Memory B cell (primary cell): ENCODE measurements at places on chromosomes 4 and X.

GRCh38 chr4:23579166-23579565 lies 310.7 kb downstream of the PPARGC1A start:
- no peak for DNase-seq

- DNase-seq = no peak
These were observed 27.5 kb downstream of the CCDC149 start for GRCh38 chr4:24885342-24885741.

DNA sequence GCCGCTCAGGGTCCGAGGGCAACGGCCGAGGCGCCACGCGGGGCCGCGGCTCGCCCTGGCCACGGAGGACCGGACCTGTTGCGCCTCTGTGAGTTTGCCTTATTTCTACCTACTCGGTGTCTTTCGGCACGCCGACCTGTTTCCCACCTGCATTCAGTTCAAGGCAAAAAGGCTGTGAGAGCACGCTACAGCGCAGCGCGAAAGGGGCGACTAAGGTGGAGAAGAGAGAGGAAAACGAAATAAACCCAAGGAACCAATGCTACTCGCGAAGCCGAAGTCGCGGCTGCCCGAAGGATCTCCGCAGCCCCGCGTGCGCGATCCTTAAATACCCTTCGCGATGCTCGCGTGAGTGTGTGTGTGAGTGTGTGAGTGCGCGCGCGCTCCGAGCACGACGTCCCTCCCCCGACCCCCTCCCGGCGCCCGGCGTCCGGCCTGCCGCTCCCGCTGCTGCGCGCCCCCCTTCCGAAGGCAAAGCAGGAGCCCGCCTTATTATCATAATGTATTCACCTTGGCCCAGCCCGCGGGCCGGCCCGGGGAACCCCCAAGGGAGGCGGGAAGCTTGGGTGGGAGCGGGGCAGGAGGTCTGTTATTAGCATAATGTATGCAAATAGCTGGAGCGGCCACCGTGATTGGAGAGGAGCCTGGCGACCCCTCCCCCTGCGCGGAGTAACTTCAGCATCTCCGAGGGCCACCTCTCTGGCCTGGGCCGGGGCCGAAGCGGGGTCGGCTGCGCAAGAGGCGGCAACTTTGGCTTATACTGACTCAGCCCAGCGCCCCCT lies at the start of gene COL25A1:
TSS of gene COL25A1 (minus strand) at position 298 of the 779 bp plus-strand sequence.
- DNase-seq = no peak

- DNase-seq = no peak
These were observed 52.3 kb downstream of the MEPE start for GRCh38 chr4:87884976-87885549.

DNA sequence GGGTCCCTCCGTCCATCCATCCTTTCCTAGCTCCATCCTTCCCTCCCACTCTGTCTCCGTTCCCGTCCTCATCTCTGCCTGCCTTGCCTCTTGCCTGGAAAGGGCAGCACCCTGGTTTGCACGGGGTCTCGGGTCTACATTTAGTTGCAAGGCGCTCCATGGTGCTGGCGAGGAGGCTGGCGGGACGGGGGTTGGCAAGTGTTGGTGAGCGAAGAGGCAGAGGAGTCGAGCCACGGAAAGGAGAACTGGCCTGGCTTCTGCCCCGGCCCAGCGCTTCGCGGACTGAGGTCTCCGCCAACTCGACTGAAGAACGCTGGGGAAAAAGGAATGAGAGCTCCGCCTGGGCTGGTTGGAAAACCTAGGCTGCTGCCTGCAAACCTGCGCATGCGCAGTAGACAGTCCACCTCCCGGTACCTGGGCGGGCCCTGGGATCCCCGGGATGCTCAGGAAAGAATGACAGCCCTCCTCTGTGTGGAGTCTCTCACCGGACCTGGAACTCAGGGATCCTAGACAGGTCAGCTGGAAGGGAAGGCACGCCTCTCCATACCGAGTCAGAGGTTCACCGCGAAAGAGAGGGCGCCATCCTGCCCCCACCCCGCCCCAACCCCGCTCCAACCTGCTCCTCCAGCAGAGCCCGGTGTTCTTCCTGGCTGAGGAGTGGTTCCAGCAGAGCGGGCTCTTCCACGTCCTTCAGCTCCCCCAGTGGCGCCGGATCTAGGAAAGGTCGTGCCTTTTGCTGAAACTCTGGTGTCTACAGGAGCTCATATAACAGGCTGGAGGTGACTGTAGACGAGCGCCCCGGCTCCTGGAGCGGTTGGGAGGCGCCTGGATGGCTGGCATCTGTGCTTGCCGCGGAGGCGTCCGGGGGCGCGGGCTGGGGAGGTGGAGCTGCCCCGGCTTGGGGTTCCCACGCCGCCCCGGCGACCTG lies 6.0 kb downstream of the FRG2 start:
- no peak for DNase-seq

- no peak for DNase-seq
These were observed 117.0 kb downstream of the RNF150 start for GRCh38 chr4:141016117-141016798.

DNA sequence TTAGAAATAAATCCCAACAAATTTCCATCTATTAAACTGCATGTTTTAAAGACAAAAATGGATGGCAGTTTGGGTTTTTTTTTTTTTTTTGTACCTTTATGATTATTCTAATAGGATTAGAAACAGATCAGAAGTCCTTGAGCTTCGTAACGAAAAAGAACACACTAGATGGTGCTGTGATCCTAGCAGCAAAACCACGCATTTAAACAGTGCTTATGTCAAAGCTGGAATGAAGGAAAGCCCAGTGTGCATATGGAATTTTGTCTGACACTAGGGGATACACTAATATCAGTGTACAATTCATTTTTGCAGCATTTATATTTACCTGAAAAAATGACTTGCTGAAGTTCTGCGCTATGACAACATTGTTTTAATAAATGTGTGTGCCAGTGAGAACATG lies 229.1 kb downstream of the VEGFC start:
- no peak for DNase-seq

- no peak for DNase-seq
These were observed 210.7 kb downstream of the PPP1R2C start for GRCh38 chrX:42567268-42567667.

DNA sequence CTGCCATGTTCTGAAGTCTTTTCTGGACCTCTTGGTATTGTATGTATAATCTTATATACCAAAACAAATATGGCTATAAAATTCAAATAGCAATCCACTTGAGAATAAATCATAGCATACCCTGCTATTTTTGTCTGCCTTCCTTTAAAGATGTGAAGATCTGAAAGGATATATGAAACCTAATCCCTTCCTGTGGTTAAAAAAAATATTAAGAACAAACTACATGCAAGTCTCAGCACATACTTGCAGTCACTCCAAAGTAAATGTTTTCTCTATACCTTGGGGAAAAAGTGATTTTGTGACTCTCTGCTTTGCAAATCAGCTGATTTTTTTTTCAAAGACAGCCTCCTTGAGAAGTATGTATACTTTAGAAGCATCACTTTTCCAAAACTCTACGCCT lies 322.9 kb downstream of the ANKRD50 start:
- no peak for DNase-seq

DNA sequence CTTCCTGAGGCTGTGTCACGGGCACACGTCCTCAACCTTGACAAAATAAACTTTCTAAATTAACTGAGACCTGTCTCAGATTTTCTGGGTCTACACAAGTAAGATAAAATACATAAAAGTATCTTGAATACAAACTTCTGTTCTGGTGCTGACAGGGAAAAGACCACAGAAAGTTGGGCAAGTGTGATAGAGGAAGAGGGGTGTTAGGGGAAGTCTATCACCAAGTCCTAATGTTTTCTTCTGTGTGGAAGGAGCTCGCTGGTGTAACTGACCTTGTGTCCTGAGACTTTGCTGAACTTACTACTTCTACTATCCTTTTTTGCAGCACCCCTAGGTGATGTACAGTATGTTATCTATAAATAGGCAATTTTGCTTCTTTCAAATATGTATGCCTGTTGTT lies 97.0 kb upstream of the STIM2 start:
- DNase-seq = no peak

DNA sequence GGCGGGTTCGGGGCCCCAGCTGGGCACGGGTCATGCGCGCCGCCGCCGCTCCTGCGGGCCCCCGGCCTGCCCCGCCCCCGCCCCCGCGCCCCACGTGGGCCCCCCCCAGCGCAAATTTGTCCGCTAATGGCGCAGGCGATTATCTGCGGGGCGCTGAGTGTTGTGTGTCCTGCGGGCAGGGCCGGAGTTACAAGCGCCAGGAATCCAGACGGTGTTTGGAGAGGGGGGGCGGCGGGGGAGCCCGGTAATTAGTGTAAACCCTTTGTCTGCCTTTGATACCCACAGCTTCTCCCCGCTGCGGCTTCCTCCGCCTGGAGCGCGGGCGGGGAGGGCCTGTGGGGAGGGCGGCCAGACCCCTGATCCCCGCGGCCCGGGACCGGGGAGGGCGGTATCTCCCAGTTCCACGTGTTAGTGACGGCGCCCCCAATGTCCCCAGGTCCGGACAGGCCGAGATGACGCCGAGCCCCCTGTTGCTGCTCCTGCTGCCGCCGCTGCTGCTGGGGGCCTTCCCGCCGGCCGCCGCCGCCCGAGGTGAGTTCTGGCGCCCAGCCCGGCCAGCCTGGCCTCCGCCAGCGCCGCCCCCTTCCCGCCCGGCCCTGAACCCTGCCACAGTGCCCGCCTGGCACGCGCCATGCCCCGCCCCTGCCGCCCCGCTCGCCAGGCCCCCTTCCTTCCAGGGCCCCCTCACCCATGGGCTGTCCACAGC lies 761 bp downstream of the FGFRL1 start:
- no peak for DNase-seq

GRCh38 chrX:13983734-13984133 lies 46.0 kb downstream of the GEMIN8 start:
- DNase-seq = no peak

GRCh38 chr4:175444512-175444911 lies 367.6 kb downstream of the GPM6A start:
- DNase-seq = no peak

DNA sequence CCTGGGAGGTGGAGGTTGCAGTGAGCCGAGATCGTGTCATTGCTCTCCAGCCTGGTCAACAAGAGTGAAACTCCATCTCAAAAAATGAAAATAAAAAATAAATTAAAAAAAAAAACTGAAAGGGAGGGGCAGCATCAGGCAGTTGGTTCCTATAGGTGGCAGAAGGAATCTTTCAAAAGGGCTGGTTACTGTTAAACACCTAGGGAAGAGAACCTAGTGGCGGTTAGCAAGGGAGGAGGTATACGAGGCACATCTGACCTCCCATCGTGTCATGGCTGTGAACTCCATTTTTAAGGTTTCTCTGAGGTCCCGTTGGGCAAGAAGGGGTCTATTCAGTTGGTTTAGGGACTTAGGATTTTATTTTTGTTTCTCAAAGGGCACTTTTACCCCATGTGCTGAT lies 150.1 kb downstream of the SLC7A11 start:
- DNase-seq = no peak

DNA sequence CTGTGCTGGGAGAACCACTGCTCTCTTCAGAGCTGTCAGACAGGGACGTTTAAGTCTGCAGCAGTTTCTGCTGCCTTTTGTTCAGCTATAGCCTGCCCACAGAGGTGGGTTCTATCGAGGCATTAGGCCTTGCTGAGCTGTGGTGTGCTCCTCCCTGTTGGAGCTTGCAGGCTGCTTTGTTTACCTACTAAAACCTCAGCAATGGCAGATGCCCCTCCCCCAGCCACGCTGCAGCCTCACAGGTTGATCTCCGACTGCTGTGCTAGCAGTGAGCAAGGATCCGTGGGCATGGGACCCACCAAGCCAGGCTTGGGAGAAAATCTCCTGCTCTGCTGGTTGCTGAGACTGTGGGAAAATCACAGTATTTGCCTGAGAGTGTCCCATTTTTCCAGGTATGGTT lies 133.8 kb upstream of the UBQLN2 start:
- DNase-seq = no peak

DNA sequence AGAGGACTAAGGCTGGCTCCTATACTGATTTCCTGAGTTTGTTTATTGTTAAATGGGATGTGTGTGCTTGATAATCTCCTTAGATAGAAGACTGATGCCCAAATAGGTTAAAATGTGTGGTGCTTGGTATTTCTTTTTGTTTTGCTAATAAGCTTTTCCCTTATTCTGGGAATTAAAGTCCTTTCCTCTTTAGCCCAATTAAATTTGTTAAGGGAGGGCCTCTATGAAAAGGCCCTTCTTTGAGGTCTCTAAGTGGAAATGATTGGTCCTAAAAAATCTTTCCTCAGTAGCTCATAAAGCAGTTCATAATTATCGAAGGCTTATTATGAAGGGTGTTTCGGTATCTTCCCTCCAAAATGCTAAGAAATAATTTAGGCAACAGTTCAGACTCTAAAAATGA lies at the start of gene RRH:
TSS of gene RRH (plus strand) at position 301 of the 400 bp plus-strand sequence. CDS start at position 357, 56 bp downstream.
- no peak for DNase-seq

- no peak for DNase-seq
These were observed 34.1 kb downstream of the ANXA3 start for GRCh38 chr4:78585633-78586032.

GRCh38 chr4:184197536-184198082 lies 20.1 kb downstream of the ENPP6 start:
- DNase-seq = no peak

- DNase-seq = no peak
These were observed 117.8 kb downstream of the UCHL1 start for GRCh38 chr4:41374490-41374889.

GRCh38 chr4:78566834-78567499 lies 15.4 kb downstream of the ANXA3 start:
- DNase-seq = no peak

- no peak for DNase-seq
These were observed 36.9 kb upstream of the FAT1 start for GRCh38 chr4:186760576-186760975.

DNA sequence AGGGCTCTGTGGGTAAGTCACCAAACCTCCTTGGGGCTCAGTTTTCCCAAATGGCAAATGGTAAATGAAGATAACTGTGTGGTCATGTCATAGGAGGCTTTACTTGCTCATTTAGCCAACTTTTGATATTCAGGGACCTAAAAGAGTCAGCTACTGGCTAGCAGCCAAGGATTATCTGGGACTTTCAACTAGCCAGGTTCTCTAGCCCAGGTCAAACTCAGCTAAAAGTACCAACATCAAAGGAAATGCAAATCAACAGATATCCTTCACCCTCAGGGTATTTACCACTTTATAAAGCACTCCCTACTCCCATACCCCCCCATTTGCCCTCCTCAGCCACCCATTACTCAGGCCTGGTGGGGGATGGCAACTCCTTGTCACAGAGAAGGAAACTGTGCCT lies 7.5 kb downstream of the AMER1 start:
- DNase-seq = no peak

GRCh38 chr4:145929415-145930178 lies 9.0 kb downstream of the ZNF827 start:
- no peak for DNase-seq

DNA sequence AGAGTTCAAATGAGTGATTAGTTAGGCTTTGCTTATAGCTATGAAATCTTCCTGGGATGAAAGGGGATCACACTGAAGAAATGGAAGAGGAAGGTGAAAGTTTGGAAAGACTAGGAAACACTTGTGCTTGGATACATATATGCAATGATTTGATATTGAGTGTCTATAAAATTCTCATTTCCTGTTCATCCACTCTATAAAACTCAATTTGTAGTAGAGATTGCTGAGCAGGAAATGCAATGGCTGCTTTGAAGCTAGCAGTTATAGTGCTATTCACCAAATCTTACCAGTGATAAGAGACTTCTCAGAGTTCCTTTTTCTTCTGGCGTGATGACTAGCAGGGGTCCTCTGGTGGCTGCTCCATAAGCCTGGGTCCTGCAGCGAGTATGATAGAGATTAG lies 128.1 kb upstream of the HPF1 start:
- DNase-seq = no peak
